ENCODE measurements at places on chromosomes 3 and 15. TPM values are rescaled to one million over a fixed set of nuclear protein-coding genes. Genes with fewer than 3 reads are reported as not detected.

UTS2B gene
- total RNA-seq, result under 0.01 TPM

TGM4 gene
- not detected for total RNA-seq

JAGN1 gene
- 41.5 TPM for total RNA-seq

KIF7 gene
- 13.2 TPM for total RNA-seq

- no peak for DNase-seq
These were observed 12.6 kb upstream of the ALAS1 start for GRCh38 chr3:52185311-52185710.

- DNase-seq, result peak; percentile 21
These were observed 74.9 kb upstream of the XCR1 start for GRCh38 chr3:46102059-46102779.

- no peak for DNase-seq
These were observed 279.9 kb downstream of the CGGBP1 start for GRCh38 chr3:87778876-87779275.

DNA sequence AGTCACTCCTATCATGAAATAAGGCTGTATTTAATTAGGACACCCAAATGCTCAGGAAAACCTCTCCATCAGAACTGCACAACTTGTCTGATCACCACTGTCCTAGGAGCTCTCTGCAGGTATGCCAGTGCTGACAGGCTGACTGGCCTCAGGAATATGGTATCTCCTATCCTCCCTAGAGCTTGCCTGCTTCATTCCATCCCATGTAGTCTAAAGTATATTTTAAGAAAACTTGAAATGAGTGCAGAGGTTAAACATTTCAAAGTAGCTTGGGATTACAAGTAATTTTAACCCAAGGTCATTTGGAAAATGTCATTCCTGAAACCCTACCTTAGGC is 23.7 kb downstream of the FILIP1L start:
- no peak for DNase-seq

DNA sequence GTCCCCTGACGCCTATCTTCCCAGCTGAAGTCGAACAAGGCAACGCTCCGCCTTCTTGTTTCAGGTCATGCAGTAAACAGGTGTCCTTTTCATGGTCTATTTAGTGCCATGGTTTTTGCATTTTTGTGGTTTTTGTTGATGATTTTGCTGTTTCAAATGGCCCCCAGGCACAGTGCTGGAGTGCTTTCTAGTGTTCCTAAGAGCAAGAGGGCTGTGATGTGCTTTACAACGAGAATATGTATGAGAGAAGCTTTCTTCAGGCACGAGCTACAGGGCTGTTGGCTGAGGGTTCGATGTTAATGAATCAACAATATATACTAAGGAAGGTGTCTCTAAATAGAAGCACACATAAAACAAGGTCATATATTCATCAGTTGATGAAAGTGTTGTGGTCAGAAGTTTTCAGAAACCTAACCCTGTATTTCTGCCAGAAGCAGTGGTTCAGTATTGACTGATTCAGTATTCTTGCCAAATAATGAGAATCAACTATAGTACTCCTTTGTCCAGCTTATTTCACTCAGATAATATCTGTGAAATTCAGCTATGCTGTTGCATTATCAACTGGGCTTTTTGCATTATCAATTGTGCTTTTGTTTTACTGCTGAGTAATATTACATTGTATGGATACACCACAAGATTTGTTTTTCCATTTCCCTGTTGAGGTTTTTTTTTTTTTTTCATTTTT is 18.5 kb downstream of the LIMD1 start:
- DNase-seq, result no peak

GRCh38 chr3:60094392-60094947 is 1044.6 kb upstream of the CFAP20DC start:
- no peak for DNase-seq

Data from hematopoietic multipotent progenitor cell (in vitro differentiated cells).